ENCODE measurements at places on chromosomes 16 and 17.

- DNase-seq: no peak
These were observed 38.0 kb downstream of the SF3B3 start for GRCh38 chr16:70561623-70562022.

DNA sequence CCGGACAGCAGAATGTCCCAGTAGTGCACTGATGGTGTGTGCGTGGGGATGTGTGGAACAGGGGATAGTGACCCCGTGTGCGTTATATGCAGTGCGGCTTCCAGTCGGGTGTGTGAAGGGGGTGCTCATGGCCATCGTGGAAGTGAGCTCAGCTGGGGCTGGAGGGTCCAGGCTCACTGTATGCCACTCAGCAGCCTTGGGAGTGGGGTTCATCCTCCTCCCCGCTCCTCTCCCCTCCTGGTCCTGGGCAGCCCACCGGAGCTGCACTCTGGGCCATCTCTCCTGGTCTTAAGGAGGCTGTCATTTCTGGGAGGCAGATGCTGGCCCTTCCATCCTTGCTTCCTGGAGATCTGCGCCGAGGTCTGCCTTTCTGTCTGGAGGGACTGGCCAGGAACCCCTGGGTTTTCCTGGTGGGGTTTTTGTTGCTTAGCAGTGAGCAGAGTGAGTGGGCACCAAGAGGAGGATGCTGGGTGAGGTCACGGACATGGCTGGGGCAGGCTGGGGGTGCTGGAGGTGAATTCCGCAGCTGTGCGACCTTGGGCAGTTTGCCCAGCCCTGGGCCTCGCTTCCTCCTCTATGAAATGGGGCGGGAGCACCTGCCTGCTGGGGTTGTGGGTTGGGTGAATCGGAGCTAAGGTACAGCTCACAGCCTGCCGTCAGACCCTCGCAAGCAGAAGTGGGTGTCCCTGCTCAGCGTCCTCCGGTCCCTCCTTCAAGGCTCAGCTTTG is 164.1 kb downstream of the SEC14L1 start:
- no peak for DNase-seq

- no peak for DNase-seq
These were observed 8.9 kb upstream of the ITGAM start for GRCh38 chr16:31250782-31251384.

- no peak for DNase-seq
These were observed 9.7 kb upstream of the ALOX15B start for GRCh38 chr17:8029121-8029520.

- peak; percentile 5 for DNase-seq
These were observed 35.8 kb upstream of the BCAS3 start for GRCh38 chr17:60641810-60642220.

- no peak for DNase-seq
These were observed 5.9 kb upstream of the LASP1NB start for GRCh38 chr17:38919316-38920078.

DNA sequence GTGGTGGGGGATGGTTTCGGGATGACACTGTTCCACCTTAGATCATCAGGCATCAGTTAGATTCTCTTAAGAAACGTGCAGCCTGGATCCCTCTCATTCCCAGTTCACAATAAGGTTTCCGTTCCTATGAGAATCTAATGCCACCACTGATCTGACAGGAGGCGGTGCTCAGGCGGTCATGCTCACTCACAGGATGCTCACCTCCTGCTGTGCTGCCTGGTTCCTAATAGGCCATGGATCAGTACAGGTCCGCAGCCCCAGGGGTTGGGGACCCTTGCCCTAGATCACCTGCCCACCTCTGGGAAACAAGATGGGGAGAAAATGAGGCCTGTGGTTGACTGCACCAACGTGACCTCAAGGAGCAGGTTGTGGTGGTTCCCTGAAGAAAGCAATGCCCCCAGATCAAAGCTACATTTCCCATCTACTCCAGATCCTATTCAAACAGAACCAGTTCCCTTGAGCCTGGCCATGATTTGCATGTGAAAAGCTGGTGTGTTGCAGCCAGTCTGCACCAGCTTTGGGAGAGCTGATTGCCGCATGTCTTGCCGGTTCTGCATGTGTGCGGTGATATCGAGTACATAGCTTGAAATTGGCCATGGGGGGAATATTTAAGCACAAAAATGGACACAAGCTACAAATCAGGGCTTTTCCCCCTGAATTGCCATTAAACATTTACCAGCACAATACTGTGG is 183.2 kb upstream of the HSBP1 start:
- no peak for DNase-seq

DNA sequence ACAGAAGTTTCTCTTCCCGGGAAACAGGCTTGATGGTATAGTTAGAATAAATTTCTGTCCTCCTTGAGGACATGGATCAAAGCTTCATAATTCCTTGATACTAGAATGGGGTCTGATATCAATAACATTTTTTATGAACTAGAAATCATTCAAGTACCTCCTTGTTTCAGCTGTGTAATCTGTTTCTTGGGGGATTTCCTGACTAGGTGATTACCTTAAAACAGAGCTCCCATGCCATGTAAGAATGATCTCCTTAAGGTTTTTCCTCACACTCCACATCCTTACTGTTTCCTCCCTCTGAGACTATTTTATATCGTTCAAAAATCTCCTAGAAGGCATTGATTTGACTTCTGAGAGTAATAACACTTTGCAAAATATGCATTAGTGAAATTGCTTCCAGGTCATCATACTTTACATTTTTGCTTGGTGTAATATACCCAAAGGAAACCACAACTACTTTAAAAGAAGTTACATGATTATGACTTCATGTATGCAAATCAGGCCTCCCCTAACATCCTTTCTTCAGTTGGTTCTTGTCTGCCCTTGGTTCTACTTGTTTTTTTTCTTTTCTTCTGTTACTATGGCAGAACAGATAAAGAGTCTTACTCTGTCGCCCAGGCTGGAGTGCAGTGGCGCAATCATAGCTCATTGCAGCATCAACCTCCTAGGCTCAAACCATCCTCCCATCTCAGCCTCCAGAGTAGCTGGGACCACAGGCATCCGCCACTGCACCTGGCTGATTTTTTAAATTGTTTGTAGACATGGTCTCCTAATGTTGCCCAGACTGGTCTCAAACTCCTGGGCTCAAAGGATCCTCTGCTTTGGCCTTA is 388.8 kb downstream of the ZFHX3 start:
- DNase-seq: no peak

DNA sequence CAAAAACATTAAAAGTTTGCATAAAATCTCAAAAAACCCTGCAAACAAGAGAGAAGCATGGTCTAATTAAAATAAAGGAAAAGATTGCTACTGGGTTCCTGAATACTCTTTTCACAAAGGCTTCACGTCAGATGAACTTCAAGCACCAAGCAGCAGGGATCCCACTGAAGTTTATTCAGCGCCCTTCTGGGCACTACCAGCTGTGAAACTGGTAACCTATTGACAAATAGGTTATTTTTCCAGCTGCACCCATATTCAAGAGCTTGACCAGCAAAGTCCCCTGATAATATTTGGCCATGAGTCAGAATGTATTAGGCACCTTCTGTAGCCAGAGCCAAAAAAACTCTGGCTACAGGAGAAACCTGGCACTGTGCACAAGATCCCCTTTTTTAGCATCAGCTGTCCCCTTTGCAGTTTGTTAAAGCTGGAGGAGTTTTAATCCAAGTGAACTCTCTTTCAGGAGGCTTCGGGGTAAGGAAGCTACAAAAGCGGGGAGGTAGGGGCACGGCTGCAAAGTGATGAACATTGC is 60.3 kb downstream of the GRIN2A start:
- no peak for DNase-seq

- DNase-seq: no peak
These were observed 3.6 kb downstream of the KRT17 start for GRCh38 chr17:41620583-41621434.

GRCh38 chr17:75407655-75408352 is 2.3 kb upstream of the GRB2 start:
- DNase-seq: no peak

GRCh38 chr17:47789611-47790561 is 31.7 kb downstream of the OSBPL7 start:
- DNase-seq: peak; percentile 67

- no peak for DNase-seq
These were observed 18.0 kb downstream of the CFDP1 start for GRCh38 chr16:75415169-75415905.

GRCh38 chr17:40417258-40417608 is 463 bp downstream of the TOP2A start:
- no peak for DNase-seq

DNA sequence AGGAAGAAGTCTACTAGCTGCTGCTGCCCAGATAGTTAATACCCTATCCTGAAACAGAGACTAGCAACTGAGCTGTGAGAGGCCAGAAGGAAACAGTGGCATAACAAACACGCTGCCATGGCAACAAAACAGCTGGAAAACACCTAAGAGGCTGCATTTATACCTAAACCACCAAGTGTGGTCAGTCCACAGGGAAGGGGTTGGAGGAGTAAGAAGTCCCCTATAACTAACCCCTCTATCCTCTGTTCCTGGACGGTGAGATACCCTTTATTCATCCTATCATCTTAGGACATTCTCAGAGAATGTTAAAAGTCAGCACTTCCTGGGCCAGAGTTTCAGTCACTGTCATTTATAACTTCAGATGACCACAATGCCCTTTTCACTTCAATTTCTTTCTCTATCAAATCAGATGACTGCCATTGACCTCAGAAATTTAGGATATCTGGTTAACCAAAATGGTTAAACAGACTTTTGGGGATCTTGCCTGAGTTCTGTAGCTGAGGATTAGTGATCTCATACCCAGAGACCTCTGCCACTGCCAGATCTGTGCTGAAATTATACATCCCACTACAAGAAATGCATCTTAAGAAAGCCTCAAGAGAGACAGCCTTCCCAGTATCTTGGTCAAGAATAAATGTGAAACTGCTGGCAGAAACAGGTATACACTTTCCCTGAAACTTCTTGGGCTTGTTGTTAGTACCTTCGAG is 36.2 kb downstream of the STH start:
- no peak for DNase-seq

GRCh38 chr17:45063198-45063597 is 2.1 kb downstream of the NMT1 start:
- DNase-seq: no peak

- DNase-seq: no peak
These were observed 18.4 kb downstream of the NAGPA start for GRCh38 chr16:5015351-5015750.

GRCh38 chr16:60363566-60363965 is 1629.5 kb upstream of the GOT2 start:
- no peak for DNase-seq

GRCh38 chr16:70160821-70161220 is 12.8 kb upstream of the CLEC18C start:
- no peak for DNase-seq

DNA sequence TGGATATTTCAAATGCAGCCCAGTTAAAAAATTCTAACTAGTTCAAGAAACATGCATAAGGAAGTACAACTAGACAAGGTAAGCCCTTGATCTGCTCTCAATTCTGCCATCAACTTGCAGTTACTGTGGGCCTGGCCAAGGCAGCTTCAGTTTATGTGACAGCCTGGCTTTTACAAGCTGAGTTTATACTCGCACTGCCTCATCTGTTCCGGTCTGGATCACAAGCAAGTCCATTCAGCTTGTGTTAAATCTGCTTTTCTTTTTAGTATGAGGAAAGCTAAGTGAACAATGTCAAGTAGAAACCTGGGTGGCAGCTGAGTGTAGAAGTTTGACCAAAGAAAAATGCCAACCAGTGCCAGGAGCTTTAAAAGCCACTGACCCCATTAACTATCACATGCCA is 76.6 kb upstream of the CORO6 start:
- peak; percentile 7 for DNase-seq

DNA sequence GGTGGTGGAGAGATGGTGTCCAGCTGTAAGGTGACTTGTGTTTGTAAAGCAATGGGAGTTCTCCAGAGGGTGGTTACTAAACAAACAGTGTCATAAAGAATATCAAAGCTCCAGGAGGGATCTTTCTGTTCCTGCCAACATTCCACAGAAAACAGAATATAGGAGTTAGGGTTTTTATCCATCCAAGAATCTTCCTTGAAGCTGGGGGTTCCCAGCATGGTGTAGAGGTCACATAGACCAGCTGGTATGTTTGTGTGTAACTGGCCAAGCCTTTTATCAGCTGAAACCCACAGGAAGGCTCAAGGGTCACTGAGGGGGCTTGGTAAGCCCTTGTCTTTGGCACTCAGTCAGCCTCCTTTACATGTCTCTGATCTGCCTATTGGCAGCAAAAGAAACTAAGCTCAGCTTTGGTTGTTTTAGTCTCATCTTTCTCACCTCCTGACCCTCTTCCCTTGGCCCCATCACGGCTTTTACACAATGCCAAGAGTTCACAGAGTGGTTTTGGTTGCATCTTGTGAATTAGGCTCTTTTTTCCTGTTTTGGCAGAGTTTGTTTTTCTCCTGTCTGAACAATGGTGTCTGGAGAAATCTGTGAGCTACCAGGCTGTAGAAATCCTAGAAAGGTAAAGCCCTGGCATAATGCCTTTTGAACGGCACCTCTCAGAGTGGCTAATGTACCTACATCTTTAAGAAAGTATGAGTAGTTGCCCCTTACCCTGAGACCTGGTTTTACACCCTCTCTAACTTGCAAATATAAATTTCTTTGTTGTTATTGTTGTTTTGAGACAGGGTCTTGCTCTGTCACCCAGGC is 4.6 kb downstream of the CNTD1 start:
- DNase-seq: no peak

GRCh38 chr17:17104036-17104435 is 61.8 kb downstream of the MPRIP start:
- no peak for DNase-seq

DNA sequence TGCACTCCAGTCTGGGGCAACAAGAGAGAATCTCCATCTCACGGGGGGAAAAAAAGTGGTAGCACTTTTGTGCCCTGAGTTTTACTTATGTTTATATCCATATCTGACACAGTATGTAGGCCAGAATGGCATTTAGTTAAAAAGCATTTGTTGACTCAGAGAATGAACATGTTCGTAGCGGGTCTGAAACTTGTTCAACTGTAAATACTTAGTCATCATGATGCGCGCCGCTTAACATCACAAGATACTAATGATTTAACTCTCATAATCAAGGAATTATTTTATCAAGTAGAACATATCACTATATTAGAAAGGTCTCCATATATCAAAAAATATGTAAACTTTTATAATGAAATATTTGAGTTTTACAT is 55.3 kb upstream of the ITGA2B start:
- DNase-seq: no peak

- no peak for DNase-seq
These were observed 484.9 kb upstream of the WSB1 start for GRCh38 chr17:26809033-26809432.

DNA sequence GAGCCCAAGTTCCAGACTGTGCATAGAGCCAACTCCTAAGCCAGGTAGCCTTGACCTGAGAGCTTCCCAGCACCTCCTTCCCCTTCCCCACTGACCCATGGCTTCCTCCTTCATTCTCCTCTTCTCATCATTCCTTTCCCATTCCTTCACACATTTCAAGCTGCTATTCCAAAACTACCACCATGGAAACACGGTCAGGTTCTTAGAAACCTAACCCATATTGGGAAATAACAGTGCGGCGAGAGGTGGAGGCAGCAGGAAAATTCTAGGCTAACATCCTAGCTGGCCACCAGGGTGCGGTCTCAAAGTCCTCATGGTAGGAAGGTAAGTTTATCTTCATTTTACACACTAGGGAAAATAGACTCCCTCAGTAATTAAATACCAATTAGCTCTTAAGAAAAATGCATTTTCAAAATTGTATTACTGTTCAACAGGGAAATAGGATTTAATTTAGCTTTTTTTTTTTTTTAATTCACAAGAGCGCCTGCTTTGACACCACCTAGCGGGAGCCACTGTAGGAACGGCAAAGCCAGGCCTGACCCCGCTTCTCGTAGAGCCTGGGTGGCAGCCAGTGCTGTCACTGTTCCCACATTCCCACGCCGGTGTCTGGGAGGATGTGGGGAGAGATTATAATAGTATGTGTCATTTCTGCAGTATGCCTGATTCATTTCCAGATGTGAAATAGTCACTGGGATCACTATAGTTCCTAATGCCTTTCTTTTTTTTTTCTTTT is 14.0 kb upstream of the SPHK1 start:
- no peak for DNase-seq

- DNase-seq: no peak
These were observed 17.9 kb downstream of the TPSD1 start for GRCh38 chr16:1273816-1274215.

Data from DMS79 (cell line).